Right cardiac atrium (tissue), 5 donors: ENCODE measurements at places on chromosomes 2 and 18.

GRCh38 chr2:51219468-51219867, 187.5 kb upstream of the NRXN1 start:
- DNase-seq, result peak; percentile 30

DNA sequence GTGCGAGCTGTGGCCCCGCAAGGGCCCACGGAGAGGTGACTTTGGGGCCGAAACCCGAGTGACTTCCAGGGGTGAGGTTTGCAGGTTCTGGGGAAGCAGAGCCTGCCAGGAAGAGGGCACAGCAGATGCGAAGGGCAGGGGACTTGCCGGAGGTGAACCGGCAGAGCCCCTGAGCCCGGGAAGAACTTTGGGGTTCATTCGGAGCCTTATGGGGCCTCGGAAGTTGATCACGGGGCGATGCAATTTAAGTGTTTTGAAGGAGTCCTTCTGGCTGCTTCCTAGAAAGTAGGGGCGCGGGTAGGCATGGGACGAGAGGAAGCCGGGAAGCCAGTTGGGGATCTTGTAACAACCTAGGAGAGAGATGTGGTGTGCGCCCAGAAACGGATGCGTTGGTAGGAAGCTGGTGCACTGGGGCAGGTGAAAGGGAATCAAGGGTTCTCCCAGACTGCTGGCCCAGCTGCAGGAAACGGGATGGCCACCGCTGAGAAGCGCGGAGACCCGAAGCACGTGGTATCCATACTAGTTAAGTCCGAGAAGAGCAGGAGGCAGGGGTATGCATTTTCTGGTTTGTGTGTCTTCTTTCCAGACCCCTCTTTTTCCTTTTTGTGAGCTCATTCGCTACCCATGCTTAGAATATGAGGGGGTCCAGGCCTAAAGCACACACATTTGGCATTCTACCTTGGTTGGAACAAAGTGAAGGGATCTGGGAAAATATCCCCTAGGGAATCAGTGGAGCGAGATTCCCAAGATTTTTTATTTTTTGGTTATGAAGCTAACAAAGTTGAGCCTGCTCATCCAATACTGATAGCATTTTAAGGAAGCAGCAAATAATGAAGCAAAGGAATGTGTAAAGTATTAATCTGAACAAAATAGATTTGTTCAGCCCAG, 758 bp downstream of the SCLY start:
- DNase-seq, result peak; percentile 64

DNA sequence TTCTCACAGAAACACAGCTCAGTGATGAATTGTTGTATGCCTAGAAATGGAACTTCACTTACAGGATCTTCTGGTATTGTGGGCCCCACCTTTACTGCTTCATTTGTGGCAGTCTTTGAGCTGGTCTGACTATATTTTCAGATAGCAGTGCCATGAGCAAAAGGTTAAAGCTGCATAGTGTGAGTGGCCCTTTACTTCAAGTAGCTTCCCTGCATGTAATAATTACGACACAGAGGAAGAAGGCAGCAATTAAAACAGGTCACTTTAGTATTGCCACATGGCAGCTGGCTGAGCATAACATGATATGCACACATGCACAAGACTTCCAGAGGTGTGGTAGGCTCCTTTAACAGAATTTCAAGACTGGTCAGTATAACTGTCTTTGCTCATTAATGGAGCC, 426.3 kb upstream of the ZEB2 start:
- no peak for DNase-seq

DNA sequence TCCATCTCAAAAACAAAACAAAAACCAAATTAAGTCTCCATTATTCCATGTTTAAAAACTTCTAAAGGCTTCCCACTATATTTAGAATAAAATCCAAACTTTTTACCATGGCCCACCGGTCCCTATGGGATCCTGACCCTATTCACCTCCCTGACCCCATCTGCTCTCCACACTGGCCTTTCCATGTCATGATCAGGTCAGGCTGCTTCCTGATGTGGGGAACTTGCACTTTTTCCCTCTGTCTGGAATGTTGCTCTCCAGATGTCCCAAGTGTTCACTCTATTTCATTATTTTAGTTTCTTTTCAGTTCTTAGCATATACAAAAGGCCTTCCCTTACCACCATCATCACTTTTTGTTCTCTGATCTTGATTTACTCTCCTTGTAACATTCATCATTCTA, 7.5 kb upstream of the MTA3 start:
- no peak for DNase-seq

- DNase-seq, result no peak
Observed at GRCh38 chr18:22314420-22314819, 103.3 kb downstream of the CTAGE1 start.

- DNase-seq, result no peak
Observed at GRCh38 chr2:136248242-136248641, 130.3 kb upstream of the CXCR4 start.

- no peak for DNase-seq
Observed at GRCh38 chr2:126930970-126931590, 32.4 kb downstream of the TEX51 start.

DNA sequence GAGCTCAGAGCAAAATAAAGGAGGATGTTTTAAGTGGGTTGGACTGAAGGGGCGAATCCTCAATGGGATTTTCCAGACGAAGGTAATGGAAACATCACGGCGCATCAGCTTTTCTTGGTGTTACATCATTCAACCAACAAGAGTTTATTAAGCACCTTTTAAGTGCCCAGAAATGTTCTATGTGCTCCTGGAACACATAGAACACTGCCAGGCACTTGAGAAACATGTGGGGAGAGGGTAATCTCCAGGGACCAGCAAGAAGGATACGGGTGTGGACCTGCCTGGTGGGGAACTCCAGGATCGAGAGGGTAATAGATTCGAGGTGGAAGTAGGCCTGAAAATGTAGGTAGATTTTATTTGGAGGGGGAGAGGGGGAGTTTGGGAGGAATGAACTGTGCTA, 168.6 kb downstream of the PRKCE start:
- DNase-seq, result no peak

GRCh38 chr2:114127372-114127771, 237.5 kb downstream of the ACTR3 start:
- DNase-seq, result no peak
